H9 (cell line): ENCODE measurements at places on chromosomes 12 and 14.

GRCh38 chr14:100131181-100131580 lies 28.3 kb downstream of the DEGS2 start:
- peak; percentile 61 for DNase-seq

DNA sequence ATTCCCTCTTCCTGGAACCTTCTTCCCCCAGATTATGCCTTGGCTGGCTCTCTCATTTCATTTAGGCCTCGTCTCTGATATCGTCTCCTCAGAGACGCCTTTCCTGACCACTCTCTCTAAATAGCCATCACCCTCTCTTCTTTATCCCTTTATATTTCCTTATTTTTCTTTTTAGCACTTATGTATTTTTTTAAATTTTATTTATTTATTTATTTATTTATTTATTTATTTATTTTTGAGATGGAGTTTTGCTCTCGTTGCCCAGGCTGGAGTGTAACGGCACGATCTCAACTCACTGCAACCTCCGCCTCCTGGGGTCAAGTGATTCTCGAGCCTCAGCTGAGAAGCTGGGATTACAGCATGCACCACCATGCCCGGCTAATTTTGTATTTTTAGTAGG lies 8.1 kb upstream of the ATP5MC2 start:
- DNase-seq, result no peak

- no peak for DNase-seq
These were observed 119.2 kb upstream of the DAAM1 start for GRCh38 chr14:59069163-59069854.

DNA sequence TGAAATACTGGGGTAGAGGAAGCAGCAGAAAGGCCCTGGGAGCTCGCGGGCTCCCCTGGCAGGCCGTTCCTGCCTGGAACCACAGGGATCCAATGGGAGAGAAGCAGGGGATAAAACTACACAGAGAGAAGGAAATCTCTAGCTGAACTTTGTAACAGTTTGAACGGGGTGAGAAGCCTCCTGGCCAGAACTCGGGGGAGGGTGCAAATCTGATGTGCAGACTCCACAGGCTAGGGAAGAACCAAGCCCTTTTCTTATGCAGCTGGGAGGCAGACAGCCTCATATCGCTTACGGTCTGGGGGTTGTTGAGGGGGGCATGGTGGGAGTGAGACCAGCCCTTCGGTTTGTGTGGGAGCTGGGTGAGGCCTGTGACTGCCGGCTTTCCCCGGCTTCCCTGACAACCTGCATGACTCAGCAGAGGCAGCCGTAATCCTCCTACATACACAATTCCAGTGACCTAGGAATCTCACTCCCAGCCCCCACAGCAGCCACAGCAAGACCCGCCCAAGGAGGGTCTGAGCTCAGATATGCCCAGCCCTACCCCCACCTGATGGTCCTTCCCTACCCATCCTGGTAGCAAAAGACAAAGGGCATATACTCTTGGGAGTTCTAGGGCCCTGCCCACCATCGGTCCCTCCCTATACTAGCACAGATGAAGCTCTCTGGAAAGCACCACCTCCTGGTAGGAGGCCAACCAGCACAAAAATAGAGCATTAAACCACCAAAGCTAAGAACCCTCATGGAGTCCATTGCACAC lies 143.0 kb downstream of the TMTC1 start:
- DNase-seq, result peak; percentile 78

GRCh38 chr12:47367912-47368537 lies 288.3 kb upstream of the AMIGO2 start:
- no peak for DNase-seq
